ENCODE measurements at places on chromosomes 4 and X.

DNA sequence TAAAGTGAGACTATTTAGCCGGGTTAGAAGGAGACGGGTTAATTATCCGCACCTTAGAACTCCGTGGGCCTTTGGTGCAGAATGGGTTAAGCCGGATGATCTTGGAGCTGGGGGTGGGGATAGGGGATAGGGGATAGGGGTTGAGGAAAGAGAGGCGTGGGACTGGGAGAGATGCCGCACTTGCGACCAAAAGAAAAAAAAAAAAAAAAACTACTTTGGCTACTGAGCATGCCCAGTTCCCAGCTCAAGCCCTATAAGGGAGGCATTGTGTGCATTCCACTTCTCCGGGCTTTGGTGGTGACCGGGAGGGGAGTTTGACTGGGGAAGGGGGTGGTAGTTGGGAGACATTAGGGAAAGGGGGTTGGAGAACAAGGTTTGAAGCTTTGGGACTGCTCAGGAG is at the start of gene SLITRK4:
Gene SLITRK4, minus strand, starts transcription at position 187 of the 400 bp plus-strand sequence. CDS start 4,993 bp downstream, outside the sequence.
- no peak for DNase-seq

DNA sequence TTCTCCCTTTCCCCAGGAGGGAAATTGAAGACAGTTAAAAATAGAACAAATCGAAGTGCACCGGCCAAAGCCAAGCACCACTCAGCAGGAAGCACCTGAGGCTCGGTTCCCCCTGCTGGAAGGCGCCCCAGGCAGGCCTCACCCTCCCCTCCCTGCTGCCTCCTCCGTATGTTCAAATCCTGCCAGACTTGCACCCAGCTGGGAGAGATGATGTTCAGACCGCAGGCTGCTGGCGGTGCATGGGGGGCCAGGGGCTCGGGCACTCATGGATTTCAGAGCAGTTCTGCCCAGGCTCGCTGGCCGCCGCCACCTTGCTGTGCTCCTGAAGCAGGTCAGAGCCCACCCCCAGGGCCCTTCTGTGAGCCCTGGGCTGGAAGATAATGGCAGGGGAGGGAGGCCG is 91.4 kb downstream of the DCTD start:
- DNase-seq, result no peak

- no peak for DNase-seq
These were observed 142.4 kb downstream of the KLHL8 start for GRCh38 chr4:87077914-87078585.

- DNase-seq, result no peak
These were observed 41.9 kb upstream of the NEUROG2 start for GRCh38 chr4:112557676-112558411.

DNA sequence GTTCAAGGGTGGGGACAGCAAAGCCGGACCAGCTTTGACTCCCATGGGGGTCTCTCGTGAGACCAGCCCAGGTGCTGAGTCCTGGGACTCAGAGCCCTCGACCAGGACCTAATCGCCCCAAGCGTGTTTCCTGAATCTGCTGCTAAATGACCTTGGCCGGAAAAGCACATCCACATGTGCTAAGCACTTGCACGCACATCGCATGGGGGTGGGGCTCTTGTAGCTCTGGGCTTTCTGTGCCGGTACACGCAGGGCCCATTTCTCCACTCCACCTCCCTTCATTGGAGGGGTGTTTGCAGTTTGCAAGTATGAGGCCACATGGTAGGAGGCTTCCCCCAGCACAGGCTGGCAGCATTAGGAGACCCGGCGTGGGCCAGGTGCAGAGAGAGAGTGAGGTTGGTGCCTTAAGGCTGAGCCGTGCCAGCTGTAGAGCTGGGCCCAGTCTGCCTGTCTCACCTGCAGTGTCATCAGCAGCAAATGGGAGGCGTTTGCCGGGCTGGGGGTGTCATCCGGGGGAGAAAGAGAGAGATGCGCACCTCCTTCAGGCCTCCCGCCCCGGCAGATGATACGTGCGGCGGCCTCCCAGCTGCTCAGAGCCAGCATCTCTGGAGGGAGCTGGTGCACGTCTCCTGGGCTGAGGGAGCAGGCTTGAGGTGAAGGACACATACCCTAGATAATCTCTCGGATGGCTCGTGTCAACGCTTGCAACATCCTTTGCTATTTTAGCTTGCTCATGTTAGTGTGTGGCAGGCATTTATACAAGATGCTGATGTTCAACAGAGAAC is 45.2 kb upstream of the CLCN4 start:
- DNase-seq, result no peak

GRCh38 chr4:26503844-26504243 is 13.6 kb upstream of the CCKAR start:
- no peak for DNase-seq

- DNase-seq, result no peak
These were observed 3.3 kb downstream of the ZDHHC9 start for GRCh38 chrX:129840344-129840743.
